Stimulated activated naive B cell treated with anti-CD40 and anti-IgM and Interleukin-4, amounts not matched to agents 10 μg/mL and 1 μg/mL and 100 μg/mL, for 72 hours (primary cell): ENCODE measurements at places on chromosomes 16 and 17.

DNA sequence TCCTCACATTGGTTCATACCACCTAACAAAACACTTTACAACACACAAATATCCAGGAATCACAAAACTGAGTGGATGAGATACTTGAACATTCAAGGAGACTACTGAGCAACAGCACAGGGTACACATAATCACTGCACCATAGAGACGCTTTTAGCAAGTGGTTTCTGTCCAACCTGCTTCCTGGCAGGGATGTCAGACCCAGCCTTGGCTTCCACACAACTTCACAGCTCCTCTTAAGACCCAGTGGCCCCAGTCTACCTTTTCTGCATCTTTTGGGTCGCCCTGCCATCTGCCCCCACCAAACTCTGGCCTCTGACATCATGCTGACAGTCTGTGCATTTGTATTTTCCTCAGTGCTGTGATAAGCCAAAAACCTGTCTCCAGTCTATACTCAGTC is 5.9 kb upstream of the CORO6 start:
- peaks cover 31% of the 10 kb centered on the region for H3K4me1 ChIP-seq
- H3K4me3 ChIP-seq = no peak overlapping the region
- H3K27ac ChIP-seq = peak overlapping the region; percentile 9
- H3K27me3 ChIP-seq = no peaks in the 10 kb centered on the region
- peaks cover 55% of the 10 kb centered on the region for H3K36me3 ChIP-seq

DNA sequence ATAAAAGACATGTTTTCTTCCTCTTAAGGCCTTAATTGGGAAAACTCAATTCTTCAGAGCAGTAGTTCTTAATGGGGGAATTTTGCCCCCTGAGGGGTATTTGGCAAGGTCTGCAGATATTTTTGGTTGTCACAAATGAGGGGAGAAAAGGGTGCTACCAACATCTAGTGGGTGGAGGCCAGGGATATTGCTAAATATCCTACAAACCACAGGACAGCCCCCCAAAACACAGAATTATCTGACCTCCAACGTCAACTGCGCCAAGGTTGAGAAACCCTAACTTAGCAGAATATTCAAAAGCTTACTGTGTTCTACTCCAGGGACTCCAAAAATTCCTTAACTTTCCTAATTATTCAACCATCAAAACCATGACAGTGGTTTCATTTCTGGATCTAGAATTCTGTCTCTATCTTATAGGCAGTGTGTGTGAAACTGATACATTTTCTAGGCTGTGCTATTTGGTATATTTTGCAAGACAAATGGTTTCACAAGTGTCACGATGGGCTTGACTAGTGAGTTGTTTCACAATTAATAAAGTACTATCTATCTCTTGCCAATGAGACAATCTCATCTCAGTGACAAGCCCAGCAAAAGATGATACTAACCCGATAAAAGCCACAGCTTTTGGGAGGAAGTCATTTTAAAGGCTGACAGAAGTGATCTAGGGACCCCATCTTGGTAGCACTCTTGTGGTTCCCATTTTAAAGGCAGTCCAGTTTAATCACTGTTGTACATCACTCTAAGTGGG is 14.7 kb downstream of the TXNDC11 start:
- H3K4me1 ChIP-seq = peaks cover 21% of the 10 kb centered on the region
- DNase-seq = no peak
- no peaks in the 10 kb centered on the region for H3K27me3 ChIP-seq
- H3K27ac ChIP-seq = peak overlapping the region; percentile 14

DNA sequence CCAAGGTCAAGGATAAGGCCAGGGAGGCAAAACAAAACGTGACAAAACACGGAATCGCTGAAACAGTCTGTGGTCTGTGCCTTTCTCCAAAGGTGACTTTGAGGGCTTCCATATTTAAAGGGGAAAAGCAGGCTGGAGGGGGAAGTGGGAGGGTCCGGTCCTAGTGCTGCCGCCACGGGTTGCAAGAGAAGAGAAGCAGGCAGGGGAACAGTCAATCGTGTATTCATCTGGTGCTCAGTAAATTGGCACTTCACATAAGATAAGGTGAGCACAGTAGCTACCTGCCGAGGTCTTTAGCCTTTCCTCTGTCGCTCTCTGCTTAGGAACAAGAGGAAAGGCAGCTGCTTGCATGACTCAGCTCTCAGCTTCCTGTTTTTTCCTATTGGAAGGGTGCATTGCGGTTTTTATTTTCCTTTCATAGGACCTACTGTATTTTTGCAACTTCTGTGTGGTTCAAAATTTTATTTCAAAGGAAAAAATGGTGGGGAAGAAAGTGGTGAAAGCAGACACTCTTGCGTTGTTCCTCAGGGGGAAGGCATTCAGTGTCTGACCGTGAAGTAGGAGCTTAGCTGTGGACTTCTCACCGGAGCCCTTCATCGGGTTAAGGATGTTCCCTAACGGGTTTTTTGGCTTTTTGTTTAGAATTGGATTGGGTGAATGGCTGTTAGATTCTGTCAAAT is 7.1 kb upstream of the LGALS3BP start:
- H3K27me3 ChIP-seq = no peaks in the 10 kb centered on the region
- H3K27ac ChIP-seq = no peak overlapping the region
- H3K4me1 ChIP-seq = peaks cover 20% of the 10 kb centered on the region
- peaks cover 26% of the 10 kb centered on the region for H3K36me3 ChIP-seq
- DNase-seq = no peak
- peak overlapping the region; percentile 44 for H3K4me3 ChIP-seq

DNA sequence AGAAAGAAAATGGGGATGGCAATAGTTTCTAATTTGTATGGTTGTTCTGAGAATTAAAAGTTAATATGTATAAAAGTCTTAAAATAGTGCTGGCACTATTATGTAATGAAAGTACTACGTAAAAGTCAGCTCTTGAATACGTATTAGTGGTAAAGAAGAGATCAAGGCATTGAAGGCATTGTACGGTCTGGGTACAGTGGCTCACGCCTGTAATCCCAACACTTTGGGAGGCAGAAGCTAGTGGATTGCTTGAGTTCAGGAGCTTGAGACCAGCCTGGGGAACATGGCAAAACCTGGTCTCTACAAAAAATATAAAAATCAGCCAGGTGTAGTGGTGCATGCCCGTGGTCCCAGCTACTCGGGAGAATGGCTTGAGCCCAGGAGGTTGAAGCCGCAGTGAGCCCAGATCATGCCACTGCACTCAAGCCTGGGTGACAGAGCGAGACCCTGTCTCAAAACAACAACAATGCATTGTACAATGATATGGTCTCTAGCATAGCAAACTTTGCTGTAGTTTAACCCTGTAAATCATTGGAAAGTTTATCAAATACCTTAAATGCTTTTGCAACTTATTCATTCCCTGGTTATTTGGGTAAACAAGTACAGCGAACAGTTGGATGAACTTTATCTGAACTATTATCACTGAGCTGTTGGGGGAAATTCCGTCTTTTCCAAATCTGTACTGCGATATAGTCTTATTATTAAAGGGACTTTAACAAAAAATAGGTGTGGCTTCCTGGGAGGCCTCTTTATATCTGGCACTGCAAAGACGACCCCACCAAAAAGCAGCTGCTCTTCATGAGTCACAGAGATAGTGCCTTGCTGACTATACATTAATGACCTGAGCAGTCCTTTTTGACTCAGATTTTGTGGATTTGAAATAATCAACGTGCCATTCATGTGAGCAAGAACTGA is 73.6 kb downstream of the GPRC5B start:
- H3K4me1 ChIP-seq = no peaks in the 10 kb centered on the region
- no peak overlapping the region for H3K4me3 ChIP-seq
- H3K36me3 ChIP-seq = no peaks in the 10 kb centered on the region
- H3K27me3 ChIP-seq = no peaks in the 10 kb centered on the region
- no peak overlapping the region for H3K27ac ChIP-seq

- H3K36me3 ChIP-seq = peaks cover 28% of the 10 kb centered on the region
- peak overlapping the region; percentile 100 for H3K4me3 ChIP-seq
- peaks cover 43% of the 10 kb centered on the region for H3K4me1 ChIP-seq
- no peak for DNase-seq
Measured at GRCh38 chr16:67482233-67482924, 968 bp downstream of the AGRP start.

- DNase-seq = no peak
- H3K4me3 ChIP-seq = no peak overlapping the region
- H3K36me3 ChIP-seq = no peaks in the 10 kb centered on the region
- H3K27ac ChIP-seq = no peak overlapping the region
- H3K27me3 ChIP-seq = peaks cover 31% of the 10 kb centered on the region
- H3K4me1 ChIP-seq = peaks cover 20% of the 10 kb centered on the region
Measured at GRCh38 chr17:21508211-21508610, 132.1 kb downstream of the KCNJ12 start.

DNA sequence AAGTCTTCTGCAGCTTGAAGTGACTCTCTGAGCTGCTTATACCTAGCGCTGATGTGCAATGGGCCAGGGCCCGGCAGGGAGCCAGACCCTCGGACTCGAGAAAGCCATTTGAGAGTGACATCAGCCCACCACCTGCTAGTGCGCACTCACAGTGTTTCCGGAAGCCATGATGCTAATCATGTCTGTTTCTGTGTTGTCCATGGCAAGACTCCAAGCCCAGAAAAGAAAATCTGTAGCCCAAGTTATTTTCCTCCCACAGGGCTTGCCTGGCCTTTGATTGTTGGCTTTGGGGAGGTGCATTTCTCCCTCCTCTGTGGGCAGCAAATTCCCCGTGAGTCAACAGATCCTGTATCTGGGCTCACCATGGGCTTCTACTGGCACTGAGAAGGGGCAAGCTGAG is 1.8 kb upstream of the CDRT4 start:
- no peak overlapping the region for H3K4me3 ChIP-seq
- H3K27ac ChIP-seq = no peak overlapping the region
- no peaks in the 10 kb centered on the region for H3K27me3 ChIP-seq

DNA sequence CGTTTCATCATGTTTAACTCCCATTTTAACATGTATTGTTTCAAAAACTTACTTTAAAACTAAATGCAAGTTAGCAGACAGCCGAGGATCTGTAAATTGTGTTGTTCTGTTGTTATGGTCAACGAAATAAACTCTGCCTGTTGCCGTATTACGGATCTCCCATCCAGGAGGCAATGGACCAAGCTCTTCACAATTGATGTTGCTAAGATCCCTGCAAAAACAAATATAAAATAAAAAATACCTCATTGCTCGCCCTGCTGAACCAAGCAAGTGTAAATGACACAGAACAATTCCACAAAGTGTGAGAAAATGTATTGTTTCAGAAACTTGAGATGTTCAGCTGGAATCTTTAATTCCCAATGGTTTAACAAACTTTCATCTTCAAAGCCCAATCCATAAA is 65.0 kb downstream of the CEP95 start:
- H3K27ac ChIP-seq = no peak overlapping the region
- H3K4me3 ChIP-seq = no peak overlapping the region
- DNase-seq = no peak
- H3K4me1 ChIP-seq = no peaks in the 10 kb centered on the region
- no peaks in the 10 kb centered on the region for H3K27me3 ChIP-seq

- no peaks in the 10 kb centered on the region for H3K4me1 ChIP-seq
- no peak overlapping the region for H3K27ac ChIP-seq
Measured at GRCh38 chr16:27819881-27820610, 243.5 kb downstream of the GSG1L start.

GRCh38 chr16:2592786-2593185 is 55.0 kb downstream of the PDPK1 start:
- H3K27ac ChIP-seq = no peak overlapping the region
- peaks cover 39% of the 10 kb centered on the region for H3K36me3 ChIP-seq
- no peaks in the 10 kb centered on the region for H3K27me3 ChIP-seq
- DNase-seq = no peak
- H3K4me1 ChIP-seq = peaks cover 32% of the 10 kb centered on the region
- H3K4me3 ChIP-seq = no peak overlapping the region

DNA sequence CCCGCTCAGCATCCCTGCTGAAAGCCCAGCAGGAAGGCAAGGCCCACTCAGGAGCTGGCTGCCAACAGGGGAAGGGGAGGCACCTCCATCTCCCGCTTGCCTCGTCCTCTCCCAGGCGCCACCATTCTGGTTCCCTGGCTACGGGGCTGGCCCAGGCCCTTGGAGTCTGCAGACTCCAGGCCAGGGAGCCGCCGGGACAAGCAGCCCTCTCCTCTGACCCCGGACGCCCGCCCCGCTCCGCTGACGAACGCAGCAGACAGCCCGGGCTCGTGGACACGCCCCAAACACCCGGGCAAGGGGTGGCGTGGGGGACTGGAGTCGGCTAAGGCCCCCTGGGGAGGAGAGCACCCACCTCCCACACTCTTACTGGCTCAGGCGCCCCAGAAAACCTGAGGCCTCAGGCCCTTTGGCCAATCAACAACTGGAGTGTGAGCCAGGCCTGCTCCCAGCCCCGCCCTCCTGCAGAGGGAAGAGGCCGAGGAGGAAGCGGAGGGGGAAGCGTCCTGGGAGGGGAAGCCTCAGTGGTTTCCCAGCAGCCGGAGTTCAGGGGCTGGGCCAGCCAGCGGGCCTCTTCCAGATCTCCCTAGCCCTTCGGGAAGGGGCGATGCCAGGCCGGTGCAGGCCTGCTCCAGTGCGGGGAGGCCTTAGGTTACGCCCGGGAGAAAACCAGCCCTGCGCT is 4.2 kb downstream of the MNT start:
- no peaks in the 10 kb centered on the region for H3K27me3 ChIP-seq
- H3K4me1 ChIP-seq = peaks cover 55% of the 10 kb centered on the region
- H3K4me3 ChIP-seq = peak overlapping the region; percentile 85
- H3K27ac ChIP-seq = peak overlapping the region; percentile 92
- H3K36me3 ChIP-seq = peaks cover 13% of the 10 kb centered on the region

GRCh38 chr17:40864661-40865390 is 2.2 kb downstream of the KRT12 start:
- no peak for DNase-seq
- H3K36me3 ChIP-seq = no peaks in the 10 kb centered on the region
- H3K27me3 ChIP-seq = peaks cover 38% of the 10 kb centered on the region
- no peak overlapping the region for H3K4me3 ChIP-seq
- H3K27ac ChIP-seq = no peak overlapping the region
- no peaks in the 10 kb centered on the region for H3K4me1 ChIP-seq

DNA sequence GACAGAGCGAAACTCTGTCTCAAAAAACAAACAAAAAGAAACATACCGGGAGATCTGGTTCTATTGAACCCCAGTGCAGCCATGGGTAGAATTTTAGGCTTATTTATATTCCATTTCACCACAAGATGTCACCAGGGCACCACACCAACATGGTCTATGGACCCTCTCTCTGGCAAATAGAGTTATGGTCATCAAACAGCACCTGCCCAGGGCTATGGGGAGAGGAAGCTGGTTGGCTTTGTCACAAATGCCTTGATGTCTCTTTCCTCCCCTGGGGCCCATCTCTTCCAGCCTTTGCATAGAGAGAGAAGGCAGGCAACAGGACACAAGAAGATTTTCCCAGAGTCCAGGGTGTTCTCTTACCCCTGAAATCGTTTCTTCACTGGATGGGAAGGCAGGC is 128.4 kb downstream of the WWOX start:
- H3K36me3 ChIP-seq = no peaks in the 10 kb centered on the region
- H3K27me3 ChIP-seq = peaks cover 5% of the 10 kb centered on the region

GRCh38 chr17:61862105-61862574 is 1.2 kb downstream of the BRIP1 start:
- H3K36me3 ChIP-seq = peaks cover 6% of the 10 kb centered on the region
- no peak for DNase-seq
- H3K27me3 ChIP-seq = no peaks in the 10 kb centered on the region
- no peak overlapping the region for H3K27ac ChIP-seq
- H3K4me3 ChIP-seq = peak overlapping the region; percentile 91
- H3K4me1 ChIP-seq = peaks cover 15% of the 10 kb centered on the region
